AG09309 (cell line): ENCODE measurements at places on chromosomes 4 and X.

- no peak for DNase-seq
Observed at GRCh38 chrX:63812823-63813222, 27.8 kb upstream of the ARHGEF9 start.

DNA sequence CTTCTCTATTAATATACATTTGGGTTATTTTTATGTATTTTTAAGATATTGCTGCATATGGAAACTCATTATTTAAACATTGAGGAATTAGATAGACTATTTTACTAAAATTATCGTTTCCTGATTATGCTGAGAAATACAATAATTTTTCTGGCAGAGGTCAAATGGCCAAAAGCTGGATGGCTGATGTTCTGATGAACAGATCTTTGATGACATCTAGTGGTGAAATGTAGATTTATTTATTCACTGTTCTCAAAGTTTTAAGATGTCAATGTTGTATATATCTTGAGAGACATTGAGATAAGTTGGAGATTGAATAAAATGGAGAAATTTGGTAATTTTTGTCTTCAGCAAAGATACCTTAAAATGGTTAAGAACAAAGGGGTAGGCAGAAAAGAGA, 96.2 kb downstream of the UGT8 start:
- DNase-seq: peak; percentile 1

DNA sequence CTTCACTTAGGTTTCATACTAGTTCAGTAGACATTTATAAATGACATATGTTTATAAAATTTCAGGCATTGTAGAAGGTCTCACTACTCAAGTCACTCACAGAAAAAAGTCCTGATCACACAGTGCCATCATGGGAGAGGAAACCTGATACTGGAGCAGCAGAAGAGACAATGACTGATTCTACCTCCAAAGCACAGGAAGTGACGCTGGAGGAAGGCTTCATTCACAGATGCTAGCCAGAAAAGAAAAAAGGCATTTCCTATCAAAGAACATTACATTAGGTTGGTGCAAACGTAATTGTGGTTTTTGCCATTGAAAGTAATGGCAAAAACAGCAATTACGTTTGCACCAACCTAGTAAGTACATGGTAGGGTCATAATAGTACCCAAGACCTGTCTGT, 79.5 kb downstream of the RASGEF1B start:
- no peak for DNase-seq

- DNase-seq: no peak
Observed at GRCh38 chr4:52750213-52750612, 1.0 kb downstream of the ERVMER34-1 start.

GRCh38 chr4:2281575-2282343, 19.9 kb upstream of the MXD4 start:
- DNase-seq: no peak

DNA sequence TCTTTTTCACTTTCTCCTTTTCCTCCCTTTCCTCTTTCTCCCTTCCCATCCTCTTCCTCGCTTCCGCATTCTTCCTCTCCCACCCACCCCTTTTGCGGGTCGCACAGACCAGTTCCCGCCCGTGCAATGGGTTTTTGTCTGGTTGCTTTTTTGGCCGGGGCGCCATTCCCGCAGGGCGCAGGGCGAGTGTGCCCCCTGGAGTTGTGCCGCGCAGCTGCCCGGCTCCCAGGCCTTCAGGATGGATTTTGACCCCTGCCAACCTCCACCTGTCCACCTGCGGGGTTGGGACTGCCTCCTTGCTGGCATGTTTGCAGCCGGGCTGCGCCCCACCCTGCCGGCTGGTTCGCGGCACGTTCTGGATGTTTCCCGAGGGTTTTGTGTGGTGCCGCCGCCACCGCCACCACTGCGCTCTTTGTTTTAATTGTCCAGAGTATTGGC, 578 bp upstream of the SEL1L3 start:
- DNase-seq: no peak

DNA sequence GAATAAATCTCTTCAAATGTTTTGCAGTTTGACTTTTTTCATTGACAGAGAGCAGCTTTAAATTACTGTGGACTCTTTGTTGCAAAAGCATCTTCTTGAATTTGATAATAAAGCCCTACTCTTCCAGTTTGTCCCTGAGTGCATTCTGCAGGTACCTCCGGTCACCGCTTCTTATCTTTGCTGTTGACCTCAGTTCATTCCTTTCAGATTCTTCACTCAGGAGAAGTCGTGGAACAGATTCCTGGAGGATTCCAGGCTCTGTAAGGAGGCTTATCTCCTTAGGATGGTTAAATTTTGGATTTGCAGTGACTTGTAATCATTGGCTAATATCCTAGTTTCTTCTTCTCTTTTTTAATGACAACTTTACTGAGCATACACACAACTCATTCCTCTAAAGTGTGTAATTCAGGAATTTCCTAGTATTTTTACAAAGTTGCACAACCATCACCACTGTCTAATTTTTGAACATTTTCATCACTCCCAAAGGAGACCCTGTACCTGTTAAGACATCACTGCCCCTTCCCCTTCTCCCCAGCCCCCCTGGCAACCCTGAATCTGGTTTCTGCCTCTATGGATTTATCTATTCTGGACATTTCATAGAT, 22.0 kb downstream of the TBL1X start:
- no peak for DNase-seq

GRCh38 chrX:150768132-150768485, 74.9 kb downstream of the MTMR1 start:
- DNase-seq: peak; percentile 34

DNA sequence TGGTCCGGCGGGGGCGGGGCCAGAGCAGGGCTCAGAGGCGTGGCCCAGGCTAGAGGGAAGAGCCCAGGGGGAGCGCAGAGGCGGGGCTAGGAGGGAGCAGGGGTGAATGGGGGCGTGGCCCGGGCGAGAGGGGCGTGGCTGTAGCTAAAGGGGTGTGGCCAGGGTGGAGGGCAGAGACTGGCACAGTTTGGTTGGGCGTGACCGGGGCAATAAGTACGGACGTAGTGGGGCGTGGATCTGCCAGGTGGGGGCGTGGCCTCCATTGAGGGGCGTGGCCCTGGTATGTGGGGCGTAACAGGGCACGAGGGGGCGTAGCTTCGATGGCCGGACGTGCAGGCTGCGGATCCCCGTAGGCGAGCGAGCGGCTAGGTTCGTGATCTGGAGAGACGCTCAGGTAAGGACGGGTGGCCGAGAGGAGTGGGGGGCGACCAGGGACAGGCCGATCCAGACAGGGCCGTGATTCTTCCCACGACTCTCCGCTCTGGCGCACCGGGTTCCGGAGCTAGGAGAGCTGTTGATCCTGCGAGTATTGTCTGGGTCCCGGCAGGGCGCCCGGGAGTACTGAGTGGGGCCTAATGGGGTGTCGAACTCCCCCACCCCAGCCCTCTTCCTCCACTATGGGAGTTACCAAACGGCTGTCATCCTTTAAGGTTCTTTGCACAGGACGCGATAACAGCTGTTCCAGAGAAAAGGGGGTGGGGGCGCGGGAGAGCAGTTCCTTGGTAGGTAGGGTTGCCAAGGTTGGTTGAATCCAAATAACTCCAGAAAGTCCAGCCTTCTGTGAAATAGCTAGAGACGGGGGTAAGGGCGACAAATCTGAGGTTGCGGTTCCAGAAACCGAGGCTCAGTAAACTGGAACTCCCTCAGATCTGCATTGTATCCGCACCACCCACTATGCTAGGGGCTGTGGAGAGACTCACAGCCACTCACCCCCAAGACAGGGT, at the start of gene CA5B:
TSS of gene CA5B (plus strand) at position 312 of the 944 bp plus-strand sequence. CDS start 11,754 bp downstream, outside the sequence.
- DNase-seq: no peak

- DNase-seq: no peak
Observed at GRCh38 chrX:872090-872489, 241.5 kb downstream of the SHOX start.

DNA sequence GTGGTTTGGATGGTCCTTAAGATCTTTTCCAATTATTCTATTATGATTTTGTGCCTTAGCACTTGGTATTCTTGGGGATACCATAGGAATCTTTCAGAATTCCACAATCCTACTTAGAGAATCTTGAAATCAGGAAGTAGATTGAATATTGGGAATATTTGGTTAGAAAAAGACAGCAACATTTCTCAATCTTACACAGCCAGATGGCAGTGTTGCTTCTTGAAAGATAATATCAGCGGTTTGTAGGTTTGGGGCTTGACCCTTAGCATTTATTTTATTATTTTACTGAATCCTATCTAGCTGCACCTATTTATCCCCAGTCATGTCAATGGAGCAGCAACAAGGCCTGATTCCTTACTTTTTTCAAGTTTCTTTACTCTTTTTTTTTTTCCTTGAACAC, 28.6 kb downstream of the MAGEB1 start:
- DNase-seq: no peak

DNA sequence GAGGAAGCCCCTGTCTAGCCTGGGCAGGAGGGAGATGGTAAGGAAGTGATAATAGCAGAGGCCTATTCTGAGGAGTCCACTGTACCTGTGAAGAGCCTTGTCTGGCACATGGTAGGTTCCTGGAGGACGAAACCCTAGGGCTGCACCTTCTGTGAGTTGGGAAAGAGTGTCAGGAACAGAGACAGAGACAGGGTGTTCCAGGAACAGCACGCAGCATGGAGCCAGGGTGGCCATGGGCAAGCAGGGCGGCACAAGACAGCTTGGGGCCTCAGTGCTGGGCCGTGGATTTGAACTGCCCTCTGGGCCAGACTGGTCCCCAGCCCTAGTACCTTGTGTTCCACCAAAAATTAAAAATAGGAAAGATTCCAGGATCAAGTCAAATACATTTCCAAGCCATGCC, 272.5 kb downstream of the EVC2 start:
- no peak for DNase-seq

GRCh38 chrX:132662844-132663243, 174.0 kb upstream of the MBNL3 start:
- no peak for DNase-seq

DNA sequence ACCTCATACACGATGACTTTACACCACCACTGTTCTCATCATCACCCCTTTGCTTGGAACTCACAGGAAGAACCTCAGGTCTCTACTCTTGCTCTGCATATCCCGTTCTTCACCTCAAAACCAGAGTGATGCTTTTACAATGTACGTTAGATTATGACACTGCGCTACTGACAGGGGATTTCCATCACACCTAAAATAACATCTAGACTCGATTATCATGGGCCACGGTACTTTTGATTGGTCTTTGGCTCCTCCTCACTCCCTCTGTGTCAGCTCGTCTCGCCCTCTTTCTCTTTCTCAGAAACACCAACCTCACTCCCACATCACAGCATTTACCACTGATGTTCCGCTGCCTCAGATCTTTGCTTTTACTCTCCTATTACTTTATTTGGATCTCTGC, 172.4 kb downstream of the TLL1 start:
- DNase-seq: no peak

DNA sequence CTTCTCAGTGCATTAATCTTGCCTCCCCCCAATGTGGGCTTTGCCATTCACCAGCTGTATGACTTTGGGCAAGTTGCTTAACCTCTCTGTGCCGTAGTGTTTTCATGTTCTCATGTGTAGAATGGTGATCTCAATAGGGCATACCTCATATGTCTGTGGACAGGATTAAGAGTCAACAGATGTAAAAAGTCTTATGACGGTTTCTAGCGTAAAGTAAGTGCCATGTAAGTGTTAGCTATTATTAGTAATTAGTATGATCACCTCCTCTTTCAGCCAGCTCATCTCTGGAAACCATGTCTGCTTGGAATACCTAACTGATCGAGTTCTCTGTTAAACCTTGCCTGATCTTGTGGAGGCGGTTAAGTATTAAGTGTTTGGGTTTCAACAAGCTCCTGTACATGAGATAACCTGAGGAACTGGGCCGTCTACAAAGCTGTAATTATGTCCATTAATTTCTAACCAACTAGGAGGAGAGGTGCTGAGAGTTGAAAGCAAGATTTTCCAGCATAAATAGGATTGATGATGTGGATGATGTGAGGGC, 66.3 kb downstream of the TSC22D3 start:
- DNase-seq: no peak

- no peak for DNase-seq
Observed at GRCh38 chr4:20253735-20254409, 2.2 kb downstream of the SLIT2 start.

- no peak for DNase-seq
Observed at GRCh38 chr4:74428276-74428675, 16.7 kb upstream of the AREG start.

GRCh38 chrX:151604931-151605330, 41.5 kb downstream of the PASD1 start:
- no peak for DNase-seq

DNA sequence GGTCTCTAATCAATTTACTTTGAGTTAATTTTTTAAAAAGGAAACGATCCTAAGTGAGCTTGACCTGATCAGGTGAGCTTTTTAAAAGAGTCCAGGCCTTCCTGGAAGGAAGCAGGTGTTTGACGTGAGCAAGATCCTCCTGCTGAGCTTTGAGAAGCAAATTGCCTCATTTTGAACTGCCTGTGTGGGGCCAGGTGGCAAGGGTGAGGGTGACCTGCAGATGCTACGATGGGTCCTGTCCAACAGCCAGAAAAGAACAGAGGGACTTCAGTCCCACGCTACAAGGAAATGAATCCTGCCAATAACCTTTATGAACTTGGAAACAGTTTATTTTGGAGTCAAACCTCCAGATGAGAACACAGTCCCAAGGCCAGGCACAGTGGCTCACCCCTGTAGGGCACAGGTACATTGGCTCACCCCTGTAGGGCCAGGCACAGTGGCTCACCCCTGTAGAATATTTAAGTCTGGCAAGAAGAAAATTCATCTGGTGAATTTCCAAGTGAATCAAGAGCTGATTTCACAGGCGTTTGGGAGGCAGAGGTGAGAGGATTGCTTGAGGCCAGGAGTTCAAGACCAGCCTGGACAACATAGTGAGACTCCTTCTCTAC, 58.1 kb downstream of the CASP3 start:
- DNase-seq: no peak

DNA sequence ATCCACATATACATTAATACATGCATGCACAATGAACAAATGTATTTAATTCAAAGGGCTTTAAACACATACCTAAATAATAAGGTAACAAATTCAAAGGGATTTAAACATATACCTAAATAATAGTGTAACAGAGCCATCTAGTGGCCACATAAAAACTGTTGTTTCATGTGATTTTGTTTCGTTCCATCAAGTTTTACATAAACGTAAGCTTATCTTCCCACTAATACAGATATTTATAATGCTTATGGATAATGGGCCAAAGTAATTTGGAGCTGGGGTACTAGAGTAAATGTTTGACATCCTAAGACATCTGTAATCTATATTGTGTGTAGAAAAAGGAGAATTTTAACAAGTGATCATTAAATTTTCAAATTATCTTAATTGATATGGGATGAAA, 82.3 kb downstream of the PRSS12 start:
- no peak for DNase-seq

DNA sequence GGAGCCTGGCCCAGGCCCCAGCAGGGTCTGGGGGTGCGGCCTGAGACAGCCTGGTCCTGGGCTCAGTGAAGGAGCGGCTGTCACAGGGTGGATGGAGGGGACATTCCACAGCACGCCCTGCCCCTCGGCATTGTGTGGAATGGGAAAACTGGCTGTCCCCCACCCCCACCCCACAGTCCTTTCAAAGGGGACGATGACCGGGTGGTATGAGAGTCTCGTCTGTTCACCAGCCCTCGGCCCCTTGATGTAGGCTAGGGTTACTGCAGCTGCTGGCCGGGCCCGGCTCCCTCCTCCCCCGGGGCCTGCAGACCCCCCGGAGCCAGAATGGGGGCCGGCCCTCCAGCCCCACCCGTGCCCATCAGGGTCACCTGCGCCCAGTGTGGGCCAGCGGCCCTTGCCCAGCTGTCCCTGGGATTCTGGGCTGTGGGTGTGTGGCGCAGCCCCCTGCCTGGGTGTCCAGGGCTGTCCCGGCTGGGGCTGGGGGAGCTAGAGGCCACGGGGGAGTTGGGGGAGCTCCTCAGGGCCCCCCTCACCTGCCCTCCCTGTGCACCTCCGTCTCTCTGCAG, 11.7 kb downstream of the FGFRL1 start:
- DNase-seq: no peak
